T-helper 17 cell (primary cell): ENCODE measurements at places on chromosomes 7 and 10. TPM values are rescaled to one million over a fixed set of nuclear protein-coding genes. Genes with fewer than 3 reads are reported as not detected.

DNA sequence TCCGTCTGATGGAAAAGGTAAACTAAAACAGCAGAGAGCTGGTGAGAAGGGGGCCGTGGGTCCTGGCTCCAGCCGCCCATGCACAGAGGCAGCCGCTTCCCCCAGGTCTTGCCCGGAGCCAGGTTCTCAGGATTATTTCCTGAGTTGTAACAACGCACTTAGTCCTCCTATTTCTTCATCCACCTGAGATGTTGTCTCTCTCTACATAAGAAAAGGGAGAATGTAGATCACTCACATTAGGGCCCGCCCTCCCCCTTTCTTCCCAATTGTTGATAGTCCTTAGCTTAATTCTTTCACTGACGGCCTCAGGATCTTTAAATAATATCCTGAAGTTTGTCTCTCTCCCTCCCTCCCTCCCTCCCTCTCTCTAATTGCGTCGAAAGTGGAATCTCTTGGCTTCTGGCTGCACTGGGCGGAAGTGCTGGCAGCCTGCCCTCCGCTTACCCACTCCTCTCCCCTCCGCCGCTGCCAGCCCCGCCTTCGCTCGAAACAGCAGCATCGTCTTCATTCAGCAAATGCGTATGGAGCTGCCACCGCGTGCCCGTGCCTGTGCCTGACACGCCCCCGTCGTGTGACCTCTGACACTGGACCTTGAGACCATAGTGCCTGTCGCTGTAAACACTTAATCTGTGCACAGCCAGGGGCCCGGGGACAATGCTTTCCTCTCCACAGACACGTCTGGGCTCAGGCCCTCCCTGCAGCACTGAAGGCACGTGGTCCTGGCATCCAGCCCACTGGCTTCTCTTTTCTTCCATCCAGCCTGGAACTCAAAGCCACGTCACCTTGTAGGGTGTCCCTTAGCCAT is 174.5 kb upstream of the PPP2R2D start:
- no peak for DNase-seq
- H3K27me3 ChIP-seq: peaks cover 61% of the 10 kb centered on the region
- no peak overlapping the region for H3K27ac ChIP-seq

- peaks cover 3% of the 10 kb centered on the region for H3K4me1 ChIP-seq
- no peak for DNase-seq
- H3K27me3 ChIP-seq: no peaks in the 10 kb centered on the region
- H3K27ac ChIP-seq: peak overlapping the region; percentile 74
Measured at GRCh38 chr7:157438121-157439025, 101.6 kb downstream of the DNAJB6 start.

GRCh38 chr10:63365976-63366765 is 99.6 kb downstream of the JMJD1C start:
- no peak overlapping the region for H3K27ac ChIP-seq
- H3K36me3 ChIP-seq: peaks cover 2% of the 10 kb centered on the region
- no peak overlapping the region for H3K4me3 ChIP-seq
- H3K27me3 ChIP-seq: no peaks in the 10 kb centered on the region
- peaks cover 9% of the 10 kb centered on the region for H3K4me1 ChIP-seq

CLRN3 gene
- total RNA-seq: not detected

DNA sequence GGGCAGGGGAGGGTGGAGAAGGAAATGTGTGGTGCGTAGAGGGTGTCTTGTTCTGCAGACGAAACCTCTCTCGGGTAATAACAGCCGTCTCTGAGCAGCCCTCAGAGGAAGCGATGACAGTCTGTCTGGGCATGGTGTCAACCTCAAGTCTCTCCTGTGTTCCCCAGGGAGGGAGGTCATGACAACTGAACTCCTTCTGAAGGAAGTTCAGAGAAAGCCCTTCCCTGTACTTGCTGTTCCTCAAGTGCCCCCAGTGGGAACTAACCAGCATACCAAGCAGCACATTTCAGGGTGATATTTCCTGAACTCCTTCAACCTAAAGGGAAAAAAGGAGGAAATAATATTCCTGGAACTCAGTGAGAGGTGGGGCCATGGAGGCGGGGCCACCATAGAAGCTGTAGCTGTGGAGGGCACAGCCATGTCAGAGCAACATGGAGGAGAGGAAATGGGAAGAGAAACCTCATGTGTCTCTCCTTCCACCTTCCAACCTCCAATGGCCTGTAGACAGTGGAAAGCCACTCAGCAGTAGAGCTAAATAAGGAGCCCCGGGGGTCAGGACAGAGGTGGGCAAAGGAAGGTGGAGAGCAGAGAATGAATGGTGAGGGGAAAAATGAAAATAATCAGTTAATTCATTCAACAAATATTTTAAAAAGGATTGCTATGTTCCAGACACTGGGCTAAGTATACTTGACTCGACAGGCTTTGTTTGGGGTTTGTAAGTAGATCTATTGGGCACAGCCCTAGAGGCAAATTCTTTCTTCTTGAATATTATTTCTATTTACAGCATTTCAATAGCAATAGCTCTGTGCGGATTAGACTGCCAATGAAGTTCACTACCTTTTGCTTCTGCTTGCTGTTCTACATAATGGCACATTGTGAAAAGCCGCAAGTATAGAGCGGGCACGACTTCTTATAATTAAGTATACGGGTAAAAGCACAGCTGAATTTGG is 61.0 kb upstream of the AOAH start:
- peak; percentile 30 for DNase-seq
- peak overlapping the region; percentile 69 for H3K4me3 ChIP-seq
- peaks cover 46% of the 10 kb centered on the region for H3K4me1 ChIP-seq
- no peaks in the 10 kb centered on the region for H3K27me3 ChIP-seq

DNA sequence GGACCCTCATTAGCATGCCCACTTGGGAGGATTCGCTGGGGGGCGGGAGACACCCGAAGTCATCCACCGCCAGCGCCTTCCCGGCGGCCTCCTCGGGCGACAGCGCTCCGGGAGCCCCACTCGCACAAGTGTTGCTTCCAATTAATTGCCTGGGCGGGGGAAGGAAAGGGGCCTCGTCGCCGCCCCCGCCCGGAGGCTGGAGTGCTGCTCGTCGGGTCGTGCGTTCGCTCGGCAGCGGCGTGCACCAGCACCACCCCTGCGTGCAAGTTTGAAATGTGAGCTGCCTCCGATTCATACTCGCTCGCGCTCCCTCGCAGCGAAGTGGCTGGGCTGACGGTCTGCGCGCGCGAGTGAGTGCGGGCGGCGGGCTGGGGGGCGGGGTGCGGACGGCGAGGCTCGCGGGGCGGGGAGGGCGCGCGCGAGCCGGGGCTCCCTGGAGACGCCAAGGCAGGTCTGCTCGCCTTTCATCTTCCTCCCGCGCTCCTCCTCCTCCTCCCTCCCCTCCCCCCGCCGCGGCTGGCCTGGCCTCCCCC is 104.6 kb upstream of the PPIF start:
- H3K27ac ChIP-seq: no peak overlapping the region
- H3K27me3 ChIP-seq: no peaks in the 10 kb centered on the region
- peak; percentile 25 for DNase-seq
- H3K36me3 ChIP-seq: no peaks in the 10 kb centered on the region
- peaks cover 33% of the 10 kb centered on the region for H3K4me1 ChIP-seq

DNA sequence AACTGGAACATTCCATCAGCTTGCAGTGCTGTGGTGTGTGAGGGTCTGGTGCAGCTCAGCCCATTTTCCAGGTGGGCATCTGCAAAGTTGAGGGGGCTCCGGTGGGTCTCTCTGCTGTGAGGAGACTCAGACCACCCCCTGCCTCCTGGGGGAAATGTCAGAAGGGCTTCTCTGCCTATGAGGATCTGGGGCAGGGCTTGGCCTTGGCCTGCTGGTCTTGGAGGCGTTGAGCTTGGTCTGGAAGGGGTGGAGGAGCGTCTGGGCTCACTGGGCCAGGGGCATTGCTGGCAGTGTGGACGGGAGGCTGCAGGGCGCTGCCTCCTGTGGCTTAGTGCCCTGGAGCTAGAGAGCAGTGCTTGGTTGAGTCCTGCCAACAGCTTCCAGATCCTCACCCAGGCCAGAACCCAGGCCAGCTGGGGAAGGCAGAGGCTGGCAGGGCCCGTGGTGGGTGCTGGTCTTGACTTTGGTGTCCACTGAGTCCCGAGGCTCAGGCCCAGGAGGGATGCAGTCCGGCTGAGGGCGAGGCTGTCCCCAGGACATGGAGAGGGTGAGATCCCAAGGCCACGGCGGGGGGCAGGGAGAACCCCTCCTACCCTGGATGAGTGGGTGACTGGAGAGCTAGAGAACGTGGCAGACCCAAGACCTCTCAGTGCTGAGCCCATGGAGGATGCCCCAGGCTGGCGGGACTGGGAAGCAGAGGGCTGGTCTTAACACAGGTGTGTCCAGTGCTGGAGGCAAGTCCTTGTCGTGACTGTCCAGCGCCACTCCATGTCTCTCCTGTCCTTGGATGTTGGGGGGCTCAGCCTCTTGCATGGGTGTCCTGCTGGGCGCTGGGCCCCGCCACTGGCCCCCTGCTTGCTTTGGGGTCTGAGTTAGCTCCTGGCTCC is 2.8 kb downstream of the SPRN start:
- H3K4me1 ChIP-seq: peaks cover 5% of the 10 kb centered on the region
- DNase-seq: no peak
- H3K4me3 ChIP-seq: peak overlapping the region; percentile 21
- H3K36me3 ChIP-seq: peaks cover 5% of the 10 kb centered on the region

- no peak overlapping the region for H3K4me3 ChIP-seq
- no peaks in the 10 kb centered on the region for H3K4me1 ChIP-seq
- no peaks in the 10 kb centered on the region for H3K36me3 ChIP-seq
Measured at GRCh38 chr7:15457990-15458955, 103.5 kb downstream of the AGMO start.
